Nucleus accumbens (tissue), 56 donors: ENCODE measurements at places on chromosomes 12 and 14.

- no peak for DNase-seq
Measured at GRCh38 chr12:118055144-118055557, 5.8 kb downstream of the WSB2 start.

DNA sequence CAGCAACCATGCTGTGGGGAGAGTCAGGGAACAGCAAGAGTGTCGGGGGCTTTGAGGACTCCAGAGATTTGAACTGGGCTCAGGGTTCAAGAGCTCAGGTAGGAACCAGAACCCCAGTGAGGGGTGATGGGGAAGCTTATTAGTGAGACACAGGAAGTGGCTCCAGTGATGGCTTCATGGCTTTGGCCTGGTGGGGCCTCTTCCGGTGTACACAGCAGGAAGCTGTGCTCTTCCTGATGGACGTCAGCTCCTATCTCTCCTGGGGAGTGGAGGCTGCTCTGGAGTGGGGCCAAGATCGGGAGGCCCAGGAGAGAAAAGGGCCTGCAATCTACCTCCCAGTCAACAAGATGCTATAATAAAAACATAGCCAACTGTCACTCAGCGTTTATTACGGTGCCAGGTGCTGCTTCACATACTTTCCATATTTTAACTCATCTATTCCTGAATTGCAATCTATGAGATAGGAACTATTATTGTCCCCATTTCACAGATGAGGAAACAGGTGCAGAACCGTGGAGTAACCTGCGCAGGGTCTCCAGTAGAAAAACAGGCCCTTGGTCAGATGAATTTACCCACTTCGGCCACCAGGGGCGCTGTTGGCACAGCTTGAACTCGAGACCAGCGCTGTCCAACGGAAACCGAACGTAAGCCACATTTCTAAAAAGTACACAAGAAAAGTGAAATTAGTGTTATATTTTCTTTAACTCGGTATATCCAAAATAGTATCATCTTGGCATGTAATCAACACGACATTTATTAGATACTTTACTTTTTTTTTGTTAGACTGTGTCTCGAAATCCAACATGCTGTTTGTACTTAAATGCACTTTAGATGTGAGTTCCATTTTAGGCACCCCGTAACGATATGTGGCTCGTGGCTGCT lies 63.6 kb upstream of the DLK1 start:
- DNase-seq, result peak; percentile 58

GRCh38 chr12:25677232-25677937 lies 124.3 kb upstream of the LMNTD1 start:
- DNase-seq, result no peak

DNA sequence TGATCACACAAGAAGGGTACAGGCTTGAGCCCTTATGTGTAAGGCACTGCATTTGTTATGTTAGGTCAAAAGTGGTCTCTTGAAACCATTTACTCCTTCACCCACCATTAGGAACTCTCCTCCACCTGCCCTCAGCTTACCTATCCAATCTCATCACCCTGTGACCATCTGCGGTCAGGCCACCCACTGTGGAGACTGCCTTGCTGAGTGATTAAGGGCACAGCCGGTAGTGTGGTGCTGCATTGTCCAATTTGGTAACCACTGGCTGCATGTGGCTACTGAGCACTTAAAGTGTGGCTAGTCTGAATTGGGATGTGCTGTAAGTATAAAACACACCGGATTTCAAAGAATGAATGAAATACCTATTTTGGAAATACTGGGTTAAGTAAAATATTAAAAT lies 177.1 kb upstream of the PARP11 start:
- no peak for DNase-seq

GRCh38 chr12:15584366-15585041 lies 204.7 kb downstream of the EPS8 start:
- DNase-seq, result peak; percentile 4

DNA sequence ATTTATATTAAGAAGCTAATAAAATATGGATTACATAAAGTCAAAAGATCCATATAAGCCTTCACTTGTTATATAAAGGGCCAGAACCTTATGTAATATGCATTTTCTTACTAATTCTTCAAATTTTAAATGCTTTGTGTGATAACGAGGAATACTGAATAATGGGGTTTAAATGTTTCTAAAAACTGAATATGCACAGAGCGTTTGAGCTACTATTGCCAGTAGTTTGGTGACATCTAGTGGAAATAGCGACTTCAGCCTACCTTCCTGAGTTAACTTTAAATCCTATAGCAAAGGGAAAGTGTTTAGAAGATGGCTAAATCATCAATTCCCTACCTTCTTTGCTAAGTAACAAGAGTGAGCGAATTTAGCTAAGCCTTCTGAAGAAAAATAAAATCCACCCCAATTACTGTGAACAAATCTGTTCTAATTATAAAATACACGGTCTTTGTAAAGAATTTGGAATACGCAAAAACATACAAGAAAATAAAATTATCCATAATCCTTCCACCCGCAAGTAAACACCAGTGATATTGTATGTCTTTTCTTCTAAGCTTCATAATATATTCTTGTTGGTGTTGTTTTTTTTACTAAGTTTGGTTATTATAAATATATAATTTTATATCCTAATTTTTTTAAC lies 115.5 kb upstream of the G2E3 start:
- no peak for DNase-seq

- DNase-seq, result no peak
Measured at GRCh38 chr12:1519642-1520041, 74.7 kb downstream of the FBXL14 start.

DNA sequence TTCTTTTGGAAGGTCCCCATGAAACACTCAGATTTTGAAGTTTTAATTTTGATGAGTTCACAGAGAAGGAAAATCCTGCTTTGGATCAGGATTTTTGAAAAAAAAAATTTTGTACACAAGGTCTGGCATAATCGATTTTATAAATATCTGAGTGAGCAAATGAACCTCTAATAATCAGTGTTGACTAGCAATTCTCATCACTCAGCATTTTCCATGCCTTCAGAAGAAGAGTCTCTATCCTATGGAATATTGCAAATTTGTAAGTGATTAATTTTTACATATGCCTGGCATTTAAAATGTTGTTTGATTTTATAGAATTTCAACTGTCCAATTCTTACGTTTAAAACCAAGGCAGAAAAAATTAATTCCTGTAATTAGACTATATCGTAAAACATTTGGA lies 30.5 kb upstream of the REP15 start:
- no peak for DNase-seq

DNA sequence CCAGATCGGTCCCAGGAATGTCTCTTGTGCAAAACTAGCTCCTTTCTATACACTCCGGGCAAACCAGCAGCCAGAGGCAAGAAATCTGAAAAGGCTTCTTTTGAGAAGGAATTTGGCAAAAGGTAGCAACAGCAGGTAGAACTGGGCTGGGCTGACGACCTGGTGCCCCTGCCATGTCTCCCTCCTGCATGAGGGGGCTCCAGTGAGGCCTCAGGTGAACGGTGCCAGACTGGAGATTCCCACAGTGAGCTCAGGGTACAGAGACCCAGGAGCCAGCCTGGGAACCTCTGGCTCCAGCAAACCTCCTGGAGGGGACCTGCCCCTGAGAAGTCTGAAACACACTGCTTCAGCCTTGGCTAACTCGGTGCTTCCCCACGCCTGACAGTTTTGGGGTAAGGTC lies 10.8 kb downstream of the ITPK1 start:
- DNase-seq, result no peak

- no peak for DNase-seq
Measured at GRCh38 chr14:92385561-92385960, 62.6 kb downstream of the SLC24A4 start.

GRCh38 chr14:35296545-35296944 lies 4.4 kb downstream of the PSMA6 start:
- no peak for DNase-seq

DNA sequence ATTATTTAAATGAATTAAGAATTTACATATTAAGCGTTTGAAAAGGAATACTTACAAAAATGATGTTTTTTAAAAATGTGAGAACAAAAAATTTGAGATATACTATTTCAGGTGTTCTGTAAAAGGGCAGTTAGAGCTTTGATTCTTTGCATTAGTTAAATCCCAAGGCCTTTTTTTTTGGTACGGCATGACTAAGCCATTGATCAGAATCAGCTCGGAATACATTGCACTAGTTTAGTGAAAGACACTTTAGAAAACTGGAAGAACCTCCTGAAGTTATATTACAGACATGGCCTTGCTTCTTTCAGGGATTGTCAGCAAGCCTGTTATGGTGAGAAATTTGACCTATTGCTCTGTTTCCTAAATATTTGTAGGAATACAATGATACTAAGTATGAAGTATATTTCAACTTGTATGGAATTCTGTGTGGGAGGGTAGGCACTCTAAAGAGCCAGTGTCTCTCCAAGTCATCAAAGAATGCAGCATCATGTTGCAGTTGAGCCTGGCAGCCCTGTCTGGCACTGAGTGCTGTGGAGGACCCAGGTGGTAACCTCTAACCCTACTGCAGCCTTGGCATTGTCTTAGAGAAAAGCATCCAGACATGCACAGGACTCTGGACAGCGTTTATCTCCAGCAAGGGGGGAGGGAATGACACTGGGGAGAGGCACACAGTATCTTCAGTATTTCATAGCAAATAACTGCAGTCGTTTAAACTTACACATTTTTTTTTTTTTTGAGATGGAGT lies 1.5 kb downstream of the KLC1 start:
- no peak for DNase-seq

- no peak for DNase-seq
Measured at GRCh38 chr12:66674495-66675122, 4.3 kb downstream of the GRIP1 start.

GRCh38 chr14:82009076-82009475 lies 475.4 kb upstream of the SEL1L start:
- DNase-seq, result no peak

DNA sequence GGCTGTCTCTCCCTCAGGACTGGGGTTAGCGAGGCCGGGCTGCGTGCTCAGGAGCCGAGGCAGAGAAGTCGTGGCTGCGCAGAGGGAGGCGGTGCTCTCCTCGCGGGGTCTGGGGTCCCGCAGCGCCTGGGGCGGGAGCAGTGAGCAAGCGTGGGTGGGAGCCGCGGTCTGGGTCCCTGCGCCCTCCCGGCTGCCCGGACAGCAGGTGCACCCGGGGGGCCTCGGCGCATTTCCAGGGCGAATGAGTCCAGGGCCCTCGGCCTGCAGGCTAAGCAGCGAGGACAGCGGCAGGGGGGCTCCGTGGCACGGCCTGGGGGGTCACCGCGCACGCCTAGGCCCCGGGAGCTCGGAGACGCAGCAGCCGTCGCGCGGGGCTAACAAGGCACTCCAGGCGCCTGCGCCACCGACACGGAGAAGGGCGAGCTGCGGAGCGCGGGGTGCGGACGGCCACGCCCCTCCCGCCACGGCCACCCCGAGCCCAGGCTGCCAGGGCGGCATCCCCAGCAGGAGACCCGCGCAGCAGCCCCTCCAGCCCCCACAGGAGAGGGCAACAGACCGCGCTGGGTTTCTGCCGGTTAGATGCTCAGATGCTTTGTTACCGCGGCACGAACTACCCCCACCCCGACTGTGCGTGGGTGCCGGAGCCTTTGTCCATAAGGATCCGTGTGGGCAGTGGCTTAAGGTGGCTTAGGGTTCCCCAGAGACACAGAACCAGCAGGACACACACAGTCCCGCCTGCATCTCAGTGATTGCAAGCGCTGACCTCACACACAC lies 117.7 kb upstream of the C14orf180 start:
- no peak for DNase-seq

DNA sequence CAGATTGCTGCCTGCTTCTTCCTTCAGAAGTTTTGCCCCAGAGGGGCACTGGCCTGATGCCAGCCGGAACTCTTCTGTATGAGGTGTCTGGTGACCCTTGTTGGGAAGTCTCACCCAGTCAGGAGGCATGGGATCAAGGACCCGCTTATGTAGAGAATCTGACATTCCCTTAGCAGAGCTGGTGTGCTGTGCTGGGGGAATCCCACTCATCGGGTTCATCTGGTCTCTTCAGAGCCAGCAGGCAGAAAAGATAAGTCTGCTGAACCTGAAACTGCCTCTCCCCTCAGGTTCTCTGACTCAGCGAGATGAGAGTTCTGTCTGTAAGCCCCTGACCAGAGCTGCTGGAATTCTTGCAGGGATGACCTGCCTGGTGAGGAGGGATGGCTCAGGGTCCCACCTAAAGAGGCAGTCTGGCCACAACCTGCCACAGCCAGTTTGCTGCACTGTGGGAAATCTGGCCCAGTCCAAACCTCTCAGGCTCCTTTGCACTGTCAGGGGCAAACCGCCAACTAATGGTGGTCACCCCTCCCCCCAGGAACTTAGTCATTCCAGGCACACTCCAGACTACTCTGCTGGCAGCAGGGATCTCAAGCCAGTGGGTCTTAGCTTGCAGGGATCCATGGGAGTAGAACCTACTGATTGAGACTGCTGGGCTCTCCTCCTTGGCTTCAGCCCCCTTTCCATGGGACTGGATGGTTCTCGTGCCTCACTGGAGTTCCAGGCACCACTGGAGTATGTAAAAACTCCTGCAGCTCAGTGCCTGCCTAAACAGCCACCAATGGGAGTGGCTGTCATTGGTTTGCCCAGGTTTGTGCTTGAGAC lies 4.1 kb downstream of the CLEC2D start:
- DNase-seq, result no peak

GRCh38 chr14:89957791-89958190 lies 2.1 kb downstream of the TDP1 start:
- peak; percentile 13 for DNase-seq

DNA sequence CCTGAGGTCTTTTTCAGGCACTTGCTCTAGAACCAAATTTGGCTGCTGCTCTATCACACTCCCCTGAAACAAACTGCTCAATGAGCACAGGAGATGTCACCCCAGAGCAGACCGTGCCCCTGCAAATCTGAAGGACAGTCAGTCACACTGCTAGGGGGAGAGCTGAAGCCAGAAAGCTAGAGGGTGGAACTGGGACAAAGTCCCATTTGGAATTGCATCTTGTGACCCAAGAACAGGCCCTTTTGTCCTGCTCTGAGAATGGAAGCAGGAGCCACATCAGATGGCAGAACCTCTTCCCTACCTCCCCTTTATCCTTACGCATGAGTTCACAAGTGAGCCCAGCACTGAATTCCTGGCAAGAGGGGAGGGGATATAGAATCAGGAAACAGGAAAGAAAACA lies 64.7 kb downstream of the MAP3K9 start:
- DNase-seq, result no peak

GRCh38 chr14:50524731-50525515 lies 7.4 kb downstream of the MAP4K5 start:
- no peak for DNase-seq

DNA sequence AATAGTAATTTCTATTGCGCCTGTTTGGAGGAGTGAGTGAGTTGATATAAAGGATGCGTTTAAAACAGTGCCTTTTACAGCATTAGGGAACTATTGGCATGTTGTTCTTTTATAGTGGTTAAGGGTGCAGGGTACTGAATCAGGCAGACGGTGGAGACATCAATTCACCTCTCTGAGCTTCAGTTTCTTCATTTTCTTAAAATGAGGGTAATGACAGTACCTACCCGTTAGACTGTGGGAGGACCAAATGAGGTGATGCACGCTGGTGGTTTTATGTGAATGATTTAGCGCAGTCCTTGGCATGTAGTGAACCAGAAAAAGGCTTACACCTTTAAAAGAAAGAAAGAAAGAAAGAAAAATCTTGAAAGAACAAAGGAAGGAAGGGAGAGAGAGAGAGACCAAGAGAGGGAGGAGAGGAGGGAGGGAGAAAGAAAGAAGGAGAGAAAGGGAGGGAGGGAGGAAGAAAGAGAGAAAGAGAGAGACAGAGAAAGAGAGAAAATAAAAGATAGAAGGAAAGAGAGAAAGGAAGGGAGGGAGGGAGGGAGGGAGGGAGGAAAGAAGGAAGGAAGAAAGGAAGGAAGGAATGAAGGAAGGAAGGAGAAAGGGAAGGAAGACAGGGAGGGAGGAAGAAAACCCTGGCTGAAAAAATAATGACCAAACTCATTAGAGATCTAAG lies 22.2 kb upstream of the CCND2 start:
- no peak for DNase-seq
